ENCODE measurements at places on chromosomes 2 and 18.

DNA sequence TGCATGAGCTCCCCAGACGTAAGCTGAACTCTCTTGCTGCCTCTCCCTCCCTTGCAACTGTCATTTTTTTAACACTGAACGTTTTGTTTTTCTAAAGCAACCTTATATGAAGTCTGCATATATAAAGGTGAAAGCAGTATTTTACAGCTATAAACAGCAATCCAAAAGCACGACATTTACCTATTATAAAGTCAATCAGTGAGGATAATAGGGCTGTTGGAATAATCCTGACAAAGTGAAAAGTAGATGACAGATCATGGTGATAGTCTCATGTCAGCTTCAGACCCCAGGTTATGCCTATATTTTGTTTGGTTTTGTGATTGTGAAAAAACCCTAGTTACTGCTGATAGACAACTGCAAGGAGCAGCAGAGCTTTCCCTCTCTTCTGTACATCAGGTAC, 195.8 kb downstream of the TNS1 start:
- no peak for DNase-seq

GRCh38 chr2:203697190-203697589, 9.2 kb upstream of the CD28 start:
- DNase-seq, result no peak

DNA sequence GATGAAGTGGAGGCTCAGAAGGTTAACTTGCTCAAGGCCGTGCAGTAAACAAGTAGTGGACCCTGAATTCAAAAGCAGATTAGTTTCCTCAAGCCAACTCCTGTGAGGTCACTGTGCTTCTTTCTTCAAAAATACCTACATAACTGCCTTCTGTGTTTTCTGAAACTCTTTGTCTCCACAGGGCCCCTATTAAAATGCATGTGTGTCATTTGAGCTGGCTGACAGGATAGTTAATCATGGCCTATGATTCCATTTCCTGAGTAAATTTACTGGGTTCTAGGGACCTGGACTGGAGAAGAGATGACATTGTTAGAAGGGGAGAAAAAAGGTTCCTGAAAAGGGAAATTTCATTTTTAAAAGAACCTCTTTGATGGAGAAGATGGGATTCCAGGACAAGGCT, 12.9 kb upstream of the DTNA start:
- no peak for DNase-seq

GRCh38 chr2:43328133-43328532, 101.7 kb upstream of the ZFP36L2 start:
- DNase-seq, result no peak

GRCh38 chr2:647003-647560, 30.1 kb downstream of the TMEM18 start:
- DNase-seq, result no peak

- no peak for DNase-seq
Measured at GRCh38 chr18:44938720-44939665, 258.3 kb downstream of the SETBP1 start.

DNA sequence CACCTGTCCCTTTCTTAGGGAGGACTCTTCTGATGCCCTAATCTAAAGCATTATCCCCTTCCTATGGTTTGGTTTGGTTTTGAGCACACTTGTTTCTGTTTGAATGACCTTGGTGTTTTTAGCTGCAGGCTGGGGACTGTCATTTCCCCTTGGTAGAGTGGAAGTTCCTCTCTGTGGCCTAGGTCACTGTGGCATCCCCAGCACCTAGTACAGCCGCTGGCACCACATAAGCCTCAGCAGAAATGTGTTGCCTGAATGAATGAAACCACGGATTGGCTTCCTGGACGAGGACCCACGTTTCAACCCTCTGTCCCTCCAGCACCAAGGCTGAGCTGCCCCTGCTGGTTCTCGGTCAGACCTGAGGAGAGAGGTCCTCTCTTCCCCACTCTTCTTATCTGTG, 159.9 kb downstream of the CTIF start:
- DNase-seq, result no peak

DNA sequence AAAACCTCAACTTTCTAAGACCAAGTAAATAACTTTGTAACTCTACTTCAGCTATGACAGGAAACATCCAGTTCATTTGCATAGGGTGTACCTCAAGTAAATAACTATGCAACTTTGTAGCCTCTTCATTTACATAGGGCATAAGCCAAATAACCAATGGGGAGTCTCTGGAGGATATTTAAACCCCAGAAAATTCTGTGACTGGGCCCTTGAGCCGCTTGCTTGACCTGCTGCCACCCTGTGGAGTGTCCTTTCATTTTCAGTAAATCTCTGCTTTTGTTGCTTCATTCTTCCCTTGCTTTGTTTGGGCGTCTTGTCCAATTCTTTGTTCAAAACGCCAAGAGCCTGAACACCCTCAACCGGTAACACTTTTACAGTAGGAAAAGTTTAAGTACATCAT, 1112.7 kb upstream of the NRXN1 start:
- DNase-seq, result no peak

DNA sequence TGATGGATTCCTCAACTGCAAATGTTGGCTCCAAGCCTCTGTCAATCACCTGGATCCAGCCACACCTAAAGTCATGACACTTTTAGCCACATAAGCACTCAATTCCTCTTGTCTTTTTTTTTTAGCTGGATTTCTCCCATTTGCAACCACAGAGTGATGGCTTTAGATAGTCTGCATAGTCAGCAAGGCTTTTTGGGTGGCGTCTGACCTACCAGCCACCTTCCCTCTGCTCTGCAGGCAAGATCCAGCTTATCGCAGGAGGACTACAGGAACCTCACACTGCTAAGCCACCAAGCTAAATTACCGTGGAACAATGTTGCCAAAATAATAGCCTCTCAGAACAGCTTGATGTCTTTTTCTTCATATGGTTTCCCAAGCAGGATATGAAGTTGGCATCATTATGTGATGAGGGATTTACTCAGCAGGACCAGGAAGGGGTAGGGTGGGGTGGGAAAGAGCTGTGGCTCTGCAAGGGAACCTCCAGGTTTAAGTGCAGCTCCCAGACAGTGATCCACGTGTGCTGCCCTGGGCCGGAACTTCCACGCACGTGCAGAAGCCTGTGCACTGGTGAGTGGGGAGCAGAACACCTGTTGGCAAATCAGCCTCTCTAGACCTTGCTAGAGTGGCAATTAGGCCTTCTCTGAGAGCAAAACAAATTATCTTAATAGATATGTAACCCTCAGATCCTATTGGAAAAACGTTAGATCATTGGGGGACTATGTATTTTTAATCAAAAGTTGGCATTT, 170.6 kb upstream of the NCK2 start:
- no peak for DNase-seq

DNA sequence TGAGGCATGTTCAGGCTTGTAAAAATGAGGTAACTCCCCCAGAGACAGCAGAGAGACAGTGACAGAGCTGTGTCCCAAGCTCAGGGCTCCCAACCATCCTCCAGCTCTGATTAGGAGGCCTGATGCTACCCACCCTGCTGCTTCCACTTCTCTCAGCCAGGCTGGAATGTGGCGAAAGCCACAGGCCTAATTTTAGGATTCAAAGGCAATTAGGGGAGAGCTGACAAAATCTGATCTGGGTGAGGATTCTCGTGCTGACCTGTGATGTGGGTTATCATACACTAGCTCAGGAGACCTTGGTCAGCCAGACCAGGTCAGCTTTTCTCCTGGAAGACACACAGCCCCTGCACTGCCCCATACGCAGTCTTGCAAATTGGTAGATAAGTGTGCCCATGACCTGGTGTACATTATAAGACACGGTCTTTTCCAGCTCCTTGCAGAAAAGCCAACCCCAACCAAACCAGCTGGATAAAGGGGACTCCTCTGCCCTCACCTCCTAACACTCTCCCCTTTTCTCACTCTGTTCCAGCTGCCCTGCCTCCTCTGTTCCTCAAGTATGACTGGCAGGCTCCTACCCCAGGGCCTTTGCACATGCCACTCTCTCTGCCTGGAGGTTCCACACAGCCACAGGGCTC, 225.9 kb downstream of the MGAT5 start:
- no peak for DNase-seq

DNA sequence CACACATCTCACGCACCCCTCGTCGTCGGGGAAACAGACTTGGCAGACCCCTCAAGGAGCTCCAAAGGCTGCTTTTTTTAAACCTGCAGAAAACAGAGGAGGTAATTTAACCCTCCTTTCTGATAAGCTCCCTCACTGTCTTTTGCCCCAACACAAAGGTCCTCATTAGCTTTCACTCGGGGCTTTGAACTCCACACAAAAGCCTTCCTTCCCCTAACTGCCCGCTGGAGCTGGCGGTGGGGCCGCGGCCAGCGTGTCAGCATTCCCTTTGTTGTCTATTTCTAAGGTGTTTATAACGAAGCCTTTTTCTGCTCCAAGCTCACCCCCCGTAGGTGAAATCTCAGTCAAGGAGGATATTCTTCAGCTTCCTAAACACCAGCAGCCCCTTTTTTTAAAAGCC, 43.5 kb upstream of the ID2 start:
- no peak for DNase-seq

- no peak for DNase-seq
Measured at GRCh38 chr18:13726972-13727331, 479 bp downstream of the RNMT start.

- DNase-seq, result peak; percentile 24
Measured at GRCh38 chr2:85647823-85648526, 20.0 kb downstream of the SFTPB start.

DNA sequence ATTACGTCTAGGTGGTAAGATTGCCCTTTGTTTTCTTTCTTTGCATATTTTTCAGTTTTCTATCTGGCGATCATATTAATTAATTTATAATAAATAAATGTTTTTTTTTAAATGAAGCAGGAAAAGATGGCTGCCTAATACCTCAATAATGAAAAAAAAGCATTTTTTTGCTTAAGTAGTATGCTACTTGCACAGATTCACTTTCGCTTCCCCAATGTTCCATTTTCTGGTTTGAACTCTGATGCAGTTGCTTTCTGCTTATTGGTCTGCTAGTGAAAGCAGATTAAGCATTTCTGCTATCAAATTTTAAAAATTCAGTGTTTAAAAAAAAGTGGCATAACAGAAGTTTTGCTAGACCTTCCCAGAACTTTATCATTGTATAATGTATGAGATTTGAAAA, 11.9 kb upstream of the TMEM182 start:
- no peak for DNase-seq

GRCh38 chr2:101528501-101528900, 53.6 kb upstream of the RFX8 start:
- no peak for DNase-seq

GRCh38 chr2:45922577-45922988, 271.1 kb downstream of the PRKCE start:
- DNase-seq, result no peak

DNA sequence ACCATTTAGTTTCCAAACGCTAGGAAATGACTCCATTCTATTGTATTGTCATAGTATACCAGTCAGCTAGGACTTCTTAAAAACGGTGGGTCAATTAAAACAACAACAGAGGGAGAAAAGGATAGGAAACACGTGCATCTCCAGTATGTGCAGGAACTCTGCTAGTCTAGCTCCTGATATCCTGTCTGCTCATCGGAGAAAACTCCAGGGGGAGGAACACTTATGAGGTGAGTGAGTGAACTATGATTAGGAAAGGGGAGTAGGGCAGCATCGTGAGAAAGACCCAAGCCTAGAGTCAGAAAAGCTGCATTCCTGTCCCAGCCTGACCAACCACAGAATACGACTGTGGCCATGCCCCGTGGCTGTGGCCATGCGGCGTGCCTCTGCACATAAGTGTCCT, 34.2 kb downstream of the DTNB start:
- no peak for DNase-seq

DNA sequence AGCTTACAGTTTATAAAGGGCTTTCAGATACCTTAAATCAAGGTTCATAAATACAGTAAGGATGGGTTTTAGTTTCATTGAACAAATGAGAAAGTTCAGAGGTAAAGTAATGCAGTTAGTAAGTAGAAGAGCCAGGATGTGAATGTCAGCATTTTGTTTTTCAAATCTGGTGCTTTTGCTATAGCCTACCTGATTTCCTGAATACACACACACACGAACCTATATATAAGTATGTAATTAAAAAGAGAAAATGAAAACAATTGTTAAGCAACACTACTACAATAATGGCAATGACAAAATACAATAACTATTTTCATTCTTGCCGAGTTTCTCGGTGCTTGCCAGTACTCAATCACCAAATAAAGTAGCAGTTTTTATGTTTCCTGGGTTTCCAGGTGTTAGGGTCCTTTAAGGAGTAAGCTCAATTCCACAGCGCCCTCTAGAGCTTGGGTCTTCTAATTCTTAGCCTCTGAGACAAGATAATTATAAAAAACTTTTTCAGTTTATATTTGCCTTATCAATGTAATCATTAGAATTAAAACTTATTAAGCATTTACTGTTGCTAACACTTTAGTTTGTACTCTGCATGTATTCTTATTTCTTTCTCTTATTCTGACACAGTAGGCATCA, 512.9 kb upstream of the ACVR2A start:
- DNase-seq, result no peak

GRCh38 chr18:76633588-76634269, 138.7 kb upstream of the ZNF516 start:
- no peak for DNase-seq

- DNase-seq, result no peak
Measured at GRCh38 chr18:3877678-3878077, 427.7 kb downstream of the TGIF1 start.

- DNase-seq, result peak; percentile 50
Measured at GRCh38 chr2:236748385-236748784, 178.8 kb downstream of the ACKR3 start.

GRCh38 chr2:60275958-60276357, 277.5 kb downstream of the BCL11A start:
- DNase-seq, result no peak

GRCh38 chr2:14716319-14716718, 83.8 kb downstream of the LRATD1 start:
- no peak for DNase-seq

DNA sequence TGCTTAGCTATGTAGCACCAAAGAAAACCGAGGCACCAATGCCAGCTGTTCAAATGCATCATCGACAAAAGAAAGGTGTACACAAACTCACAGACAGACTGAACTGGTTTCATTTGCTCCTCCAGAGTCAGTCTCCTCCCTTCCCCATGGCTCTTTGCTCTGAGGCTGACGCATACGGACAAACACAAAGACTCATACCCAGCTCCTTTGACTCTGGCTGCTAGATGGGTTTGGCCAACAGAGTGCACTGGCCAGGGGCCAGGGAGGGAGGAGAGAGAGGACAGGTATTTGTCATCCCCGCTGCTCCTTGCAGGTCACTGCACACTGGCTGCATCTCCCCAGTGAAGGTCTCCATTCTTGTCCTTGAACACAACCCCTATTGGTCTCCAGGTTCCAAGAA, 40.7 kb downstream of the DNER start:
- no peak for DNase-seq

DNA sequence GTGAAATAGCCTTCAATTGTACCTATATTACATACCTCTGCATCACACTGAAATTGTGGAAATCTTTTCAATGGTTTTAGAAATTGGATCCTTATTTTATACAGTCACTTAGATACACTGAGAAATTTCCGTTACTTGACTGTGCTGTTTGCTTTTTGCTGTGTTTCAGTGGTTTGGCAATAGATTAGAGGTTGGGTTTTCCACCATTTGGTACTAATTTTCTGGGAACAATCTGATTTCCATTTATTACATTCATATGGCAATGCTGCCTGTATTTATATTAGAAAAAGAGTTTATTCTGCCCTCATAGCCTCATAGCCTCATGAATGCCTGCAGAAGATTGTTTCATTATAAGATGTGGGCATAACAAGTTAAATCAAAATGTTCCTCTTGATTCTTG, 285.0 kb downstream of the GULP1 start:
- no peak for DNase-seq
